Glutamatergic neuron (in vitro differentiated cells): ENCODE measurements at places on chromosomes 4 and X. TPM values are rescaled to one million over a fixed set of nuclear protein-coding genes. Genes with fewer than 3 reads are reported as not detected.

Gene CACNA1F
- 0.47 TPM for total RNA-seq

Gene SULT1B1
- 0.10 TPM for total RNA-seq

Gene SORBS2
- total RNA-seq: 95.5 TPM

DNA sequence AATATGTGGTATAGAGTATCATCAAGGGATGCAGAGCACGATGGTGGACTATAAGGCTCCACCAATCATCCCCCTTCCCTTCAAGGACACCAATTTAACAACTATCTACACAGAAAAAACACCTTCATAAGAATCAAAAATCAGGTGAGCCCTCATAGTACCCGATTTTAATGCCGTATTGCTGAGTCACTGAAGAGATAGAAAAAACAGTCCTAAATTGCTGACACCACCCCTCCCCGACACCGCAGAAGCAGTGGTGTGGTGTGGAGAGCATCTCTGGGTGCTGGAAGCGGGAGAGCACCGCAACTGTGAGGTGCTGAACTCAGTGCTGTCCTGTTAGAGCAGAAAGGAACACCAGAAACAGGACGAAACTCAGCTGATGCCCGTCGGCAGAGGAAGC lies 49.3 kb downstream of the ABCB7 start:
- H3K27ac ChIP-seq: no peak overlapping the region
- H3K4me3 ChIP-seq: no peak overlapping the region
- no peak for DNase-seq
- no peaks in the 10 kb centered on the region for H3K36me3 ChIP-seq

DNA sequence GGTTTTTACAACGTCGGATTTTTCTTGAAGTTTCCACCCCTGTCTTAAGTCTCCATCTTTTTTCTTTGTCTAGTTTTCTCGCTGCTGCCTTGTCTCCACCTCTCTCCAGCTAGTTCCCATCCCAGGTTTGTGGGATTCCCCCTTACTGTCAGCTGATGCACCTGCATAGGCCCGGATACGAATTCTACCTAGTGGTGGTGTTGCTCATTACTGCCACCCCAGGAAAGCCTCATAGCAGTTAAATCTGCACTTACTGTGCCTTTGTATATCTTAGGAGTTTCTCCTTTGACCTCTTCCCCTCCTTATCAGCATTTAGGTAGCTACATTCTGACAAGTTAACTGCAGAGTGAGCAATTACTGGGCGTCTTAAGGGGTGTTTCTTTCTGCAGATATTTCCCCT lies 1693.1 kb upstream of the TENM3 start:
- no peak overlapping the region for H3K27ac ChIP-seq
- H3K4me1 ChIP-seq: no peaks in the 10 kb centered on the region
- H3K4me3 ChIP-seq: no peak overlapping the region
- peaks cover 2% of the 10 kb centered on the region for H3K27me3 ChIP-seq
- no peak for DNase-seq

DNA sequence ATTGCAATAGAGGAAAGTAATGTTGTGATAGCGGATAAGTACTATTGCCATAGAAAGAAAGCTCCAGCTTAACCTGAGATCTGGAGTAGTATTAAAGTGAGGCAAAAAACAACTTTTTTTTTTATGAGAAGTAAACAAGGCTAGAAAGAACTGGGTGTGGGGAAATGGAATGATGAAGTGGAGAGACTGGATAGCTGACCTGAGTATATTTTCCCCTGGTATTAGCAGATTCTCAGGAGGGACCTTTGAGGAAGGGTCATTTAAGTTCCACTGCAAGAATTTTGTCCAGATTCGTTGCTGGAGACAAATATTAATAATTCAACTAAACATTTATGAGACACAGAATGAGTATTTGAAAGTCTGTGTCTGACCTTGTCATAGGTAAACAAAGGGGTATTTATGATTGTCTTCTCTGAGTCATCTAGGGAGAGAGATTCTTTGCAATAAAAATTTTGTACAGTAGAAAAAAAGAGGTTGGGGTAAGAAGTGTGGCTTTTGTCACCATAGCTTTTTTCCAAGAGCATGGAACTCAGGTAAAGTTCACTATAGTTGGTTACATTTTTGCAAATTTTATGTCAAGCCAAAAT lies 2095.9 kb downstream of the ARAP2 start:
- no peaks in the 10 kb centered on the region for H3K36me3 ChIP-seq
- no peak for DNase-seq
- no peak overlapping the region for H3K4me3 ChIP-seq
- no peaks in the 10 kb centered on the region for H3K4me1 ChIP-seq

DNA sequence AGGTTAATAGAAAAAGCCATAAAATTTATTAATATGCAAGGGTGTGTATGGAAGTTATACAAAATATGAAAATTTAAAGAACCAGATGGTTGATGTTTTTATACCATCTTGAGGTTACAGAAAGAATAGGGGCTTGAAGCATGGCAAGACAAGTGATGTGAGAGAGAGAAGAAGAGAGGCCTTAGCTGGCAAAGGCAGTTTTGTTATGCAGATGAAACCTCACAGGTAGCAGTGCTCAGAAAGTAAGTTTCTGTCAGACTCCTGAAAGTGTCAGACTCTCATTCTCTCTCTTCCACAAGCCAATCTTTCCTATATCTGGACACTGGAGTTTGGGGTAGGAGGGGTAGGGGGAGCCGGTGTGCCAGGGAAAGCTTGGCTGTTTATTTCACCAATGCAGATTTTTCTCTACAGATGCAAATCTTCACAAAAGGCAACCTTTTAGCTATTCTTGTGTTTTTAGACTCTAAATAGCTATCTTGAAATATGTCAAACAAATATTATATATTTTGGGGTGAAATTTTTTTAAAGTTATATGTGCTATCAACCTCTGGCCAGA lies 124.5 kb downstream of the CFAP299 start:
- DNase-seq: no peak
- H3K4me3 ChIP-seq: no peak overlapping the region
- H3K4me1 ChIP-seq: peaks cover 2% of the 10 kb centered on the region
- H3K27me3 ChIP-seq: no peaks in the 10 kb centered on the region
- H3K27ac ChIP-seq: no peak overlapping the region

DNA sequence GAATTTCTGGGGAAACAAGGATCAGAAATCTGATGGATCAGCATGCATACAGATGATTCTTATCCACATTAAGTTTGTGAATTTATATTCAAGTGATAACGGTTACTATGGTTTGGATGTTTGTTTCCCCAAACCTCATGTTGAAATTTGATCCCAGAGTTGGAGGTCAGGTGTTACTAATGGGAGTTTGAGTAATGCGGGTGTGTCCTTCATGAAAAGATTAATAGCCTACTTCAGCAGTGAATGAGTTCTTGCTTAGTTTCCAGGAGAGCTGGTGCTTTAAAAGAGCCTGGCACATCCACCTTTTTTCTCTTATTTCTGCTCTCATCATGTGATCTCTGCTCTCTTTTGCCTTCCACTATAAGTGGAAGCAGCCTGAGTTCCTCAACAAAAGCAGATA lies 712.4 kb downstream of the IL1RAPL1 start:
- H3K4me1 ChIP-seq: no peaks in the 10 kb centered on the region
- no peak overlapping the region for H3K4me3 ChIP-seq
- H3K27ac ChIP-seq: no peak overlapping the region
- no peaks in the 10 kb centered on the region for H3K27me3 ChIP-seq
- no peaks in the 10 kb centered on the region for H3K36me3 ChIP-seq
- no peak for DNase-seq

DNA sequence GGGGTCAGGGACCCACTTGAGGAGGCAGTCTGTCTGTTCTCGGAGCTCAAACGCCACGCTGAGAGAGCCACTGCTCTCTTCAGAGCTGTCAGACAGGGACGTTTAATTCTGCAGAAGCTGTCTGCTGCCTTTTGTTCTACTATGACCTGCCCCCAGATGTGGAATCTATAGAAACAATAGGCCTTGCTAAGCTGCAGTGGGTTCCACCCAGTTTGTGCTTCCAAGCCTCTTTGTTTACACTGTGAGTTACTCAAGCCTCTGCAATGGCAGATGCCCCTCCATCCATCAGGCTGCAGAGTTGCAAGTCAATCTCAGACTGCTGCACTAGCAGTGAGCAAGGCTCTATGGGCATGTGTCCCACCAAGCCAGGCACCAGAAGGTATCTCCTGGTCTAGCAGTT lies 158.1 kb downstream of the DTHD1 start:
- H3K4me3 ChIP-seq: no peak overlapping the region
- peaks cover 1% of the 10 kb centered on the region for H3K27me3 ChIP-seq
- H3K36me3 ChIP-seq: peaks cover 14% of the 10 kb centered on the region
- no peak overlapping the region for H3K27ac ChIP-seq
- H3K4me1 ChIP-seq: no peaks in the 10 kb centered on the region
- DNase-seq: no peak
